ENCODE measurements at places on chromosomes 16 and 17. TPM values are rescaled to one million over a fixed set of nuclear protein-coding genes. Genes with fewer than 3 reads are reported as not detected.

The PDILT gene
- not detected for total RNA-seq

DNA sequence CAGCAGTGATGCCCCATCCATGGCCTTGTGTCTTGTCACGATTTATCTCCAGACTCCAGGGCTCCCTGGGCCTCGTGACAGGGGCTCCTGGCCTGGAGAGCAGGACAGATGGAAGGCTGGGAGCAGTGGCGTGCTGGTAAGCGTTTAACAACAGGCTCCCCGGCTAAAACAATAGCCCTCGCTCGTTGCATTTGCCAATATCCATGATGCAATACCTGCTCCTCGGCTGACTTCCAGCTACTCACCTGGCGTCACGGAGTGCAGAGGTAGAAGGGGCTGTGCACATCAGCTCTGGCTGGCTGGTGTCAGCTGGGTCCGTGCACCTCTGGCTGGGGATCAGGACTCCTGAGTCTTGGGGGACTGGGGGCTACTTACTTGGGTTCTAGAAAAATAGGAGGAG is 1.5 kb upstream of the BICDL2 start:
- DNase-seq: peak; percentile 10

The PRSS8 gene
- not detected for total RNA-seq

The CMC2 gene
- total RNA-seq: 64.4 TPM

The KCTD5 gene
- 38.3 TPM for total RNA-seq

- no peak for DNase-seq
Observed at GRCh38 chr17:394718-395095, 42.1 kb upstream of the RPH3AL start.

DNA sequence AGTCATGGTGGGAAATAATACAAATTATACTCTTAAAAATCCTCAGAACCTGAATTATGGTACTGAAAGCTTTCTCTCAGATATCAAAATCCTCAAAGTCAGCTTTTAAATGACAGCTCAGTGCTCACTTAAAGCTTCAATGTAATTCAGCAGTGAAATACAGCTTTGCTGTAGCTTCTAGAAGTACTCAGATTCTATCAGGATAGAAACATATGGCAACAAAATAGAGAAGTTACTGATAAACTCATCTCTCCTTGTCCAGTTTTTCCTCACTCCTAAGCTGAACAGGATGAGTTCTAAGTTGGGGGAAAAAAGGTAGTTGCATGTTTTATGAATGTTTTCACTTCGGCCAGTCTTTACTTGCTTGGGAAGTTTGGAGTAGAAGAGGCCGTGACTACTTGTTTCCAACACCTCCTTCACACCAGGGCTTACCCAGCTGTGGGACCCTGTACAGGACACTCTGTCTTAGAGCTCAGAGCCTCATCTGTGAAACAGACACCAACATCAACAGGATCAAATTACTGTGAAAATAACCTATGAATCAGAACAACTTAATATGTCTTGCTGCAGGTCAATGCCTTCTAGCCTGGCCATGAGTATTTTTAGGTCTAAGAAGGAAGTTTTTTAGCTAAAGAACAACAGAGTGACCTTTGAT is 30.2 kb downstream of the OGFOD1 start:
- peak; percentile 23 for DNase-seq

The CTRB2 gene
- not detected for total RNA-seq

The PDIA2 gene
- not detected for total RNA-seq

The LPO gene
- not detected for total RNA-seq

GRCh38 chr16:85094176-85094805 is 18.0 kb downstream of the CIBAR2 start:
- DNase-seq: no peak

DNA sequence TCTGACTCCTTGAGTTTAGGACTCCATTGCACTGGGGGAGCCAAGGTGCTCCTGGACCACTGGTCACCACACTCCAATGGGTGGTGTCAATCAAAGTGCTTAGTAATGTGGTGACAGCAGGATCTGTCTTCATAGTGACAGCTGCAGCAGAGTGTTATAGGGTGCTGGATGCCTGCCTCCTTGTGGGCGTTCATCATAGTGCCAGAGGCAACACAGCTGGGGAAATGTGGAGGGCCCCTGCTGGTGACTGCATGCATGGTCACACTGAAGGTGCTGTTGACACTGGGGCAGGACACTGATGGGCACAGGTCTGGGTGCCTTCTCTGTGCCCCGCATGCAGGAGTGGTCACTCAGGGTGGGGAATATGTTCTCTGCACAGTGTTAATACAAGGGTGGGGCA is 177.5 kb upstream of the CDH8 start:
- no peak for DNase-seq

DNA sequence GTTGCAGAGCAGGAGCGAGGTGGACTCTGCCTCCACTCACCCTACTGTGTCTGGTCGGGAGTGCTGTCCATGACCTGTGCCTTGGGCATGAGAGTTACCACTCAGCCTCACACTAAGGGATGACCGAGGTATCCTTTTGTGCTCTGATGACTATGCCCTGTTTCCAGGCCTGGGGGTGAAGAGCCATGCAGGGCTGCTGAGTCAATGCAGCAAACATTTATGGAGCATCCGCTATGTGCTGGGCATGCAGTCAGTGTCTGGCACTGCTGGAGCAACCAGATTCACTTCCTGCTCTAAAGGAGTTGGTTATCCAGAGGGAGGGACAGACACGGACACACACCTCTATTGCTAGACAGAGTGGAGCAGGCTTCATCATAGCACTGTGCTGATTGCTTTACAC is 7.6 kb upstream of the HNF1B start:
- DNase-seq: peak; percentile 88

The ARHGDIG gene
- total RNA-seq: not detected

GRCh38 chr16:56269811-56270684 is 78.8 kb downstream of the GNAO1 start:
- peak; percentile 67 for DNase-seq

Data from GM23248 (cell line).